ENCODE measurements at places on chromosomes 5 and 9. TPM values are rescaled to one million over a fixed set of nuclear protein-coding genes. Genes with fewer than 3 reads are reported as not detected.

ERCC6L2 gene
- total RNA-seq, result 73.0 TPM

OTULINL gene
- total RNA-seq, result 27.5 TPM

FCN2 gene
- total RNA-seq, result not detected

RBM22 gene
- total RNA-seq, result 25.1 TPM

PCDHGA1 gene
- 0.22 TPM for total RNA-seq

RNF183 gene
- not detected for total RNA-seq

ITGA1 gene
- total RNA-seq, result 7.1 TPM

FCHO2 gene
- total RNA-seq, result 25.5 TPM

SELENOP gene
- total RNA-seq, result 1.2 TPM

PDE8B gene
- total RNA-seq, result not detected

HMCN2 gene
- not detected for total RNA-seq

PLK2 gene
- total RNA-seq, result 615 TPM

PRUNE2 gene
- total RNA-seq, result 4.7 TPM

CYSRT1 gene
- total RNA-seq, result 1.1 TPM

AGTPBP1 gene
- 33.8 TPM for total RNA-seq

TRIP13 gene
- 9.2 TPM for total RNA-seq
